ENCODE measurements at places on chromosomes 3 and 15.

DNA sequence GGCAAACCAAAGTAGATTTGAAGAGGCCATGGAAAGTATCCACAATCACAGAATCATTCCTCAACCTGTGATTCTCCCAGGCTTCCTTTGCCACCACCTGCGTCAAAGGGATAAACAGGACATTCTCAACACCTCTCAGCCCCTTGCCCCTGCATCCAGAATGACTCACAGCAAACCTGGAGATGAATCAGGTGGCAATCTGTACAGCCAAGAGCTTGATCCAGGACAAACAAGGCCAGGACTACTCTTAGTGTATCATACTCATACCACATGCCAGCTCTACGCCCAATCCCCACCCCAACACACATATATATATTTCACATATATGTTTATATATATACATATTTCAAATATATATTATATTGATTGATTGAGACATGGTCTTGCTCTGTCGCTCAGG lies 23.6 kb upstream of the C3orf62 start:
- no peak for DNase-seq

- DNase-seq: no peak
These were observed 191.3 kb downstream of the ZMAT3 start for GRCh38 chr3:178880274-178880673.

GRCh38 chr15:34043391-34043790 lies 4.4 kb upstream of the AVEN start:
- DNase-seq: no peak

DNA sequence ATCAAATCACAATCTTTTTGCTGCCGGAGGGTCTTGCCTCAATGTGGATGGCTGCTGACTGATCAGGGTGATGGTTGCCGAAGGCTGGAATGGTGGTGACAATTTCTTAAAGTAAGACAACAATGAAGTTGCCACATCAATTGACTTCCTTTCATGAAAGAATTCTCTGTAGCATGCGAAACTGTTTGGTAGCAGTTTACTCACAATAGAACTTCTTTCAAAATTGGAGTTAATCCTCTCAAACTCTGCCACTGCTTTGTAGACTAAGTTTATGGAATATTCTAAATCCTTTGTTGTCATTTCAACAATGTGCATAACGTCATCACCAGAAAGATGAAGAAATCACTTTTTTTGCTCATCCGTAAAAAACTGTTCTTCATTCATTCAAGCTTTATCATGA lies 65.8 kb downstream of the B3GNT5 start:
- no peak for DNase-seq

- peak; percentile 20 for DNase-seq
These were observed 255.6 kb upstream of the SEMA6D start for GRCh38 chr15:47461652-47462141.

GRCh38 chr3:119542168-119542767 lies 17.1 kb downstream of the CD80 start:
- DNase-seq: no peak

GRCh38 chr15:40239693-40240618 lies 1.1 kb downstream of the PAK6 start:
- no peak for DNase-seq

DNA sequence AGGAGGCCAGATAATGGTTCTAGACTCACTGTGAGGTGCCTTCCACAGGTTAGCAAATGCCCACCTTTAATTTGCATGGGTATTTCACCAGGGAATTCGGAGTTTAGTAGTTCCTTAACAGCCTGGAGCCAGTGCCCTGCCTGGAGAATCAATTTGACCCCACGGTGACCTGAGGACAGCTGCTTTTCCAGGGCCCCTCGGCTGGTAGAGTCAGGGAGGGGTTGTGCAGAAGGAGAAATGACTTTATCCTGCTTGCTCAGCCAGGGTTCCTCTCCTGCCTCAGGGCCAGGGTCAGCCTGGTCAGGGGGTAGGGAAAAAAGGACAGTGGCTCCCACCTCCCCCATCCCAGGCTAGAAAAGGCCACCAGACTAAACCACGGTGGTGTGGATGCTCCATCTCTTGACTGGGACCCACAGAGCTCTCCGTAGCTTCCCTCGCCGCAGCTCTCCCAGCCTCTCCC lies 12.0 kb downstream of the DLL4 start:
- DNase-seq: no peak

DNA sequence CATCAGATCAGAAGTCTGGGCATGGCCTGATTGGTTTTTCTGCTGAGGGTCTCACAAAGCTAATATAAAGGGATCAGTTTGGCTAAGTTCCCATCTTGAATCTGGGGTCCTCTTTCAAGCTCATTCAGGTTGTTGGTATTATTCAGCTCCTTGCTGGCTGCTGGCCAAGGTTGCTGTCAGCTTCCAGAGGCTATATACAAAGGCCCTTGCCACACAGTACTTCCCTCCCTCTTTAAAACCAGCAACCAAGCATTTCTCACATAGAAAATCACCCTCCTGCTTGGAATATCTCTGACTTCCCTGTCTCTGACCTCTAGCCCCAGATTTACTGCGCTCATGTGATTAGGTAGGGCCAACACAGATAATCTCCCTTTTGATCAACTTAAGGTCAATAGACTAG lies 442.9 kb downstream of the ERC2 start:
- DNase-seq: no peak

DNA sequence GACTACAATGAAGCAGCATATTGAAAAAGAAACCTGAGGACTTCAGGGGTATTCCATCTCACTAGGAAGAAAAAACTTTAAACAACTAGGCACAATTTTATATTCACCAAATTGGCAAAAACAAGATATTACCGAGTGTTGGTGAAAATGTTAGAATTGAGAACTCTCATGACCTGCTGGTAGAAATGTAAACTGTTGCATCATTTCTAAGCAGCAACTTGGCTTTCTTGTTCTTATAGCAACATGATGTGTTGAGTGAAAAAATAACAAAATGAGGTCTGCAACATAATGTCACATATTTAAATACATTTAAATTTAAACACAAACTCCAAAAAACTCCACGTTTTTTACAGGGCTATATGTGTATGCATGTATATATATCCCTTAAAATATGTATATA lies 59.0 kb upstream of the SPPL2A start:
- peak; percentile 3 for DNase-seq

DNA sequence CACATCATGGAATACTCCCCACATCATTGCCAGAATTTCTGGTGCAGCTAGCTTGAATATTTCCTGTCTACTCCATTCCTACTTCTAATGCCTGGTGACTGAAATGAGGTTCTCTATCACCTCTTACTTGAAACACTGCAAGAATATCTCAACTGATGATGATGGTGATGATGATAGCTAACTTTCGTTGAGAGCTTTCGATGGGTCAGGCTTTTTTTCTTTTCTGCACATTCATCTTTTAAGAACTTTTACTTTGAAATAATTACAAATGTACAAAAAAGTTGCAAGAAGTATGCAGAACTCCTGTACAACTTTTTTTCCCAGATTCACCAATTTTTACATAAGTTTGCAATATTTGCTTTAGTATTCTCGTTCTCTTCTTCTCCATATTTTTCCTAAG lies 233.5 kb downstream of the MEIS2 start:
- DNase-seq: no peak

- DNase-seq: no peak
These were observed 77.4 kb downstream of the LSM3 start for GRCh38 chr3:14256046-14256445.

DNA sequence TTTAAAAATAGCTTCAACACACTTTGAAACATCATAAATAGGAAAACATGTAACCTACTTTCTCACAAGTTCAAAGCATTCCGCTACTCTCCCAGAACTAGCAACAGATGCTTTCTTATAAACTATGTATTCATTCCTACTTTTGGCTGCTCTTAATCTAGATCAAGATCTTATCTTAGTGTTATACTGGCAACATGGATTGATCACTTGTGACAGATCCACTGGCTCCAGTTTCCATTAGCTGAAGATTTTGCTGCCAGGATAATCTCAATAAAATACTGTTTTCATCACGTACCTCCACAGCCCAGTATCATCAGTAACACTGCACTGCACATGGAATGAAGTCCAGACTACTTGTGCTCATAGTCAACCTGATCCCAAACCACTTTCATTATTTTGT lies 491.7 kb upstream of the AGTR1 start:
- peak; percentile 4 for DNase-seq

DNA sequence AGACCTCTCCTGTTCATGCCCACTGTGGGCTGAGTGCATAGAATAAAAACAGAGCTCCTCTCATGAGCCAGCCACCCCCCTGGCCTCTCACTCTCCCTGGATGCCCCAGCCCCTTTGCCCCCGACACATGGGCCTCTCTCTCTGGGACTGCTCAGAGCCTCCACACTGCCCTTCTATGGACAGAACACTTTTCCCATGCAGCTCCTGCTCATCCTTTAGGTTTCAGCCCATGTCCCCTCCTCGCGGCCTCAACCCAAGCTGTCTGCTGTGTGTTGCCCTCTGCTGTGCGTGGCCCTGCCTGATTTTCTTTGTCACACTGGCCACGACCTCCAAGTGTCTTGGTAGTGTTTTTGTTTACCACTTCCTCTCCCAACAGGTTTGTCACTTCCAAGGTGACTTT lies 20.7 kb upstream of the PRR23E start:
- DNase-seq: no peak

DNA sequence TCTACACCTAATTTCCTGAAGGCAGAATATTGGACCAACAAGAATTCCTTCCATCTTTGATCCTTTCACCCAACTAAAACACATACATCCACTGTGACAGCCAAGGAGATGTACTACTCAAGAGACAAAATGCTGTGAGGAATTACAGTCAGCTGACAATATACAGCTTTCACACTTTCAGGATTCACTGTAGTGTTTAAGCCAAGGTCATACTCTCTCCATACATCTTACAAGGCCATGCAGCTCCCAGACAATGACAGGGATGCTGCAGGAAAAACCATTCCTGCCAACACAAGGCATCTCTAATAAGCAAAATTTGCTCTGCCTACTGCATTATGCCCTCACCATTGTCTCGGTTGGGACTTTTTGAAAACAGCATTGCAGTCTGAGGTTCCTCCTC lies 170.7 kb downstream of the TBC1D5 start:
- no peak for DNase-seq

DNA sequence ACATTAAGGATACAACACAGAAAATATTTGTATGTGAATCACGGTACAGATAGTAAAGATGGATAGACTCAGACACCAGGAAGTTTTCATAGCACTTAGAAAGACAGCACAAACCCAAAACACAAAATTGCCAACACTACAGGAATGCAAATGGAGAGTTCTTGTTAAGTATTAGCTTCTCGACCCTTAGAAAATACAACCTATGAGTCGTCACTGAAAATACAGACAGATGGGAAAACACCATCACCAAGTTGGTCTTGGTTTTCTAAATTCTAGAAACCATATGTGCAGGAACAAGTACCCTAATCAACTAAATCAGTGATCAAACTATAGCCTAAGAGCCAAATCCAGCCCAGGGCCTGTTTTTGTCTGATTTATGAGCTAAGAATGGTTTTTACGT lies 50.7 kb downstream of the PEAK1 start:
- DNase-seq: no peak

GRCh38 chr3:11914651-11915050 lies 68.0 kb upstream of the TAMM41 start:
- no peak for DNase-seq

DNA sequence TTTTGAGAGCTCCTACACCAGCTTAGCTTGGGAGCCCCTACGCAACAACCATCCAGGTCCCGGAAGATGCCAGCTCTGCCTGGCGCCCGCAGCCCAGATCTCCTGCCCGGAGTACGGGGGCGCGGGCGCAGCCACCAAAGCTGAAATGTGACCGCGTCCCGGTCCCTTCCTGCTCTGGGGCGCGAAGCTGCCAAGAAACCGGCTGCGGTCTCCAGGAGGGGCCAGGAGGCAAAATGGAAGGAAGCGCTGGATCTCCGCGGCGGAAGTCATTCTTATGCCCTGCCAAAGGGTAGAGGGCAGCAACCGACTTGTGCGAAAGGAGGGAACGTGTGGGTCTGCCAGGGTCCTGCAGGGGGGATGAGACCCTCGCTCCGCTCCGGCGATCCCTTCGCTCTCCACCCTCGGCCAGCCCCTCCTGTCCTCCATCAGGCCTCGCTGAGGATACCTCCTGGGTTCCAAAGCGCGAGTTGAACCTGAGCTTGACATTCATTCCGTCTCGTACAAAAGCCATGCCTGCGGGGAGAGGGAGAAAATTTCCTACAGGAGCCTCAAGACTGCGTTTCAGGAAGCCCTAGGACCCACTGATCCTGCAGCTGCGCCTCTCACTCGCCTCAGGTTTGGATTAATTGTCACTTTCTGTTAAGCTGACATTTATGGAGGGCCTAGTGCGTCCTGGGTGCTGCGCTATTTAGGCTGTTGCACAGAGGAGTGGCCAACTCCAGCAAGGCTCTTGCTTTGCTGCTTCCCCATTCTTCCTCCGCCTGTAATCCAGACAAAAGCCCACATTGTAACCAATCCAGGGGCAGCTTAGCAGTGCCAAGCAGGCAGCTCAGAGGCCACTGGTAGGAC lies 98.3 kb upstream of the VGLL3 start:
- DNase-seq: peak; percentile 86

DNA sequence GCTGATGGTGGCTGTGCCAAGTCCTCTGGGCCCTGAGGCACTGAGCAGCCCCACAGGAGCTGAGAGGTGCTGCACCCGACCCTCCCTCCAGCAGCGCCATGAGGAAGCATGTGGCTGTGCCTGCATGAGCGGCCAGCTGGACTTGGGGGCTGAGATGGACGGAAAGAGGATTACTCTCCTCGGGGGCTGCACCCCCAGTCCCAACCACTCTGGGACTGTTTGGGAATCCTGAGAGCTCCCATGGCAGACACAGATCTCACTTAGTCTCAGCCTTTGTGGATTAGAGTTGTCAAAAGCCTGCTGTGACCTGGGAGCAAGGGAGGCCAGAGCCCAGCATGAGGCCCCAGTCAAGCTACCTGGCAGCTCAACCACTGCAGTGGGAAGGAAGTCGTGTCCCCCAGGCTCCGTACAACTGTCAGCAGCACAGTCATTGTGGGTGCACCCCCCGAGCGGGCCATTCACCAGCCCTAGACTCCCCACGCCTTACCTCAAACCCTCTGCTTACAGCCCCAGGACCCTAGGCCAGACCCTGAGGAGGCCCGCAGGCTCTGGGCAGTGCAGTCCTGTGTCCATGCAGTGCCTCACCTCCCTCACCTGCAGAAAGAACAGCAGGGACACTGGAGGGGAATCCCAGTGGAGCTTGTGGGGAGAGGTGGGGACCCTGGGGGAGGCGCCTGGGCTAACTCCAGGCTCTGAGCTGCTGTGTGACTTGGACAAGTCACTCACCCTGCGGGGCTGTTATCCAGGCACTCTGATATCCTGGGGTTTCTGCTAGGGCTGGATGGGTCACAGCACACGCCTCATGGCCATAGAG lies 17.1 kb downstream of the PRR23E start:
- DNase-seq: no peak

DNA sequence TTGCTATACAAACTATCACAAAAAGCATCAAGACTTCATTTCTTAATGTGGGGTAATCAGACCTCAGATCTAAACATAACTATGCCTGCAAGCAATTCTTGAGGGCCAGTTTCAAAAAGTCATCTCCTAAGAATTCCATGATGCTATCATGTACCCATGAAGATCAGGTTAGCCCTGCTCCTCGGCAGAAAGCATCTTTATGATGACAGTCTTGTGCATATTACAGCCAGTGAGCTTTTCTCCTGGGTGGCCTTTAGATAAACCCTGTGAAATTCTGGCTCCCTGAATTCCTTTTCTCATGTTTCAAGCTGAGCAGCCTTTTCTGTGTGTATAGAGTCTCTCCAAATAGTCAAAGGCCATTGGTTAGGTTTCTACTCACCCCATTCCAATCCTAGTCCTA lies 201.9 kb upstream of the MCTP2 start:
- DNase-seq: peak; percentile 46
